ENCODE measurements at places on chromosomes 5 and 9.

DNA sequence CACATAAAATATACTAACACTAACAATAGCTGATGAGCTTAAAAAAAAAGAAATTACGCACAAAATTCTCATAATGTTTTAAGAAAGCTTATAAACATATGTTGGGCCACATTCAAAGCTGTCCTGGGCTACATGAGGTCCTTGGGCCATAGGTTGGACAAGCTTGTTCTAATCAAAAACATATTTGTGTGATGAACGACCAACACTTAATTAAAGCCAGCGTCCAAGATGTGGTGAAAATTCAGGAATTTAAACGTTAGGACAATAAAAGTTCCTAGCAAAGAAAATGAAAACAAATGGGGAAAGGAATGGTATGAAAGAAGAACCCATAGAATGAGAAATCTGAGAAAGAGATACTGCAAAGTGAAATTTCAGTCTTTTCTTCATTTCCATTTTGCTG is 429.6 kb upstream of the DMAC1 start:
- DNase-seq: no peak

- DNase-seq: no peak
These were observed 52.2 kb downstream of the MAP1B start for GRCh38 chr5:72159501-72159911.

DNA sequence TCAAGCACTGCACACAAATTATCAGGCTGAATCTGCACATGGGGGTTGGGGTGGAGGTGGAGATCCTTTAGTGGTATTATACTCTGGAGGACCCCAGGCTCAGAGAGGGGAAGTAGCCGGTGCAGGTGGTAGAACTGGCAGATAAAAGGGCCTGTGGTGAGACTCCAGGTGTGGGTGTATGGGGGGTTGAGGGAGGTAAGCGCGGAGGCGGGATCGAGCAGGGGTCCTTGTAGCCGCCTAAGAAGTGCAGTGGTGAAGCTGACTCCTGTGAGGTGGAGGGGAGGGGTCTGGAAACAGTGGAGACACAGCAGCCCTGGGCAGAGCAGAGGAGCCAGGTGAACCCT is 841 bp downstream of the ACSL6 start:
- DNase-seq: no peak

- DNase-seq: no peak
These were observed 4.6 kb downstream of the SLC6A18 start for GRCh38 chr5:1229822-1230221.

DNA sequence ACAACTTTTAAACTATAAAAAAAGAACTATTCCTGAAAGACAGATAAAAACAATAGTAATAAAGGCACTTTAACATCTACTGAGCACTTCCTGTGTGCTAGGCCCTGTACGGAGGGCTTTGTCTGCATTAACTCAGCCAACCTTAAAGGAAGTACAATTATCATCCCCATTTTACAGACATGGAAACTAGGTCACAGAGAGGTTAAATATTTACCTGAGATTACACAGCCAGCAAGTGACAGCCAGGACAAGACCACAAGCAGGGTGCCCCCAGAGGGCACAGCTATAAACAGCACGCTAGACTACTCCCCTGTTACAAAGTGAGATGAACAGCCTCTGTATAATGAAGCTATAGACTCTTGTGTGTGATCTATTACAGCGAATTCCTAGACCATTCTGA is 25.5 kb downstream of the DDX31 start:
- DNase-seq: no peak

DNA sequence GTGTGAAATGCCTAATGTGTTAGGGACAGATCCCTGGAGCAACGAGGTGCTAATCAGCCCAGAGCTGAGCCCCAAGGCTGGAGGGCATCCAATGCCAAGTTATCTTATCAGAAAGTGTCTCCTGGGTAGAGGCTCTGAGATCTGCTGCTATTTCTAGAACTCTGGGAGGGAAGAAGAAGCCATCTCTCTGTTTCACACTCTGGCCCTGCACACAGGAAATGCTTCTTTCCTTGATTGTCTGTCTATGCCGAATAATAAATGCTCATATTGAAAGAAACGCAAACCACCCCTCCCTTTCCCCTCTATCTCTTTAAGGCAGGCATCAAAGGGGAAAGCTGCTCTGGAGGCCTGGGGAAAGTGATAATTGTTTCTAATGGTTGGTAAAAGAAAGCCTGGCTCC is 166.7 kb downstream of the PAPPA start:
- DNase-seq: peak; percentile 23

- DNase-seq: peak; percentile 2
These were observed 133.3 kb upstream of the C6 start for GRCh38 chr5:41346609-41347008.

- DNase-seq: no peak
These were observed 21.0 kb upstream of the CDKN2B start for GRCh38 chr9:22030101-22030598.

- DNase-seq: no peak
These were observed 14.5 kb upstream of the ANKRD55 start for GRCh38 chr5:56247592-56247991.

GRCh38 chr9:134331186-134332025 is 5.2 kb downstream of the RXRA start:
- DNase-seq: no peak

GRCh38 chr5:82031220-82032119 is 59.6 kb downstream of the ATG10 start:
- no peak for DNase-seq

- DNase-seq: no peak
These were observed 175.9 kb upstream of the KIF2A start for GRCh38 chr5:62130107-62130506.

DNA sequence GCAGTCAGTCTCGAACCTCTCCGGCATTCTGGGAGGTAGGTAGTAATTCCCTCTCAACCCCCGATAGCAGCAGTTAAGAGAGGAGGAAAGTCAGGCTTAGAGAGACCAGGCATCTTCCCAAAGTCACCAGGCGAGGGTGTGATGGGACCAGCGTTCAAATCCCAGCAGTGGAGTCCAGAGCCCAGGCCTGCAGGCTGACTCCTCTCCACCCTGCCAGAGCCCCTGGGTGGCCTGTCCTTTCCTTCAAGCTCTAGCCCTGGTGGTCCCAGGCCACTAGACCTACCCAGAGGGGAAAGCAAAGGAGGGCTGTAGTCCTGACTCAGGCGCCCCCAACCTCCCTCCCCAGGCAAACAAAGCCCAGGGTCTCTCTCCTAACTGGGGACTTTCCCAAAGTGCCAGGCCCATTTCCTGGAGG is 4.2 kb upstream of the NR5A1 start:
- no peak for DNase-seq

- no peak for DNase-seq
These were observed 372.1 kb downstream of the TLE1 start for GRCh38 chr9:81317223-81317622.

DNA sequence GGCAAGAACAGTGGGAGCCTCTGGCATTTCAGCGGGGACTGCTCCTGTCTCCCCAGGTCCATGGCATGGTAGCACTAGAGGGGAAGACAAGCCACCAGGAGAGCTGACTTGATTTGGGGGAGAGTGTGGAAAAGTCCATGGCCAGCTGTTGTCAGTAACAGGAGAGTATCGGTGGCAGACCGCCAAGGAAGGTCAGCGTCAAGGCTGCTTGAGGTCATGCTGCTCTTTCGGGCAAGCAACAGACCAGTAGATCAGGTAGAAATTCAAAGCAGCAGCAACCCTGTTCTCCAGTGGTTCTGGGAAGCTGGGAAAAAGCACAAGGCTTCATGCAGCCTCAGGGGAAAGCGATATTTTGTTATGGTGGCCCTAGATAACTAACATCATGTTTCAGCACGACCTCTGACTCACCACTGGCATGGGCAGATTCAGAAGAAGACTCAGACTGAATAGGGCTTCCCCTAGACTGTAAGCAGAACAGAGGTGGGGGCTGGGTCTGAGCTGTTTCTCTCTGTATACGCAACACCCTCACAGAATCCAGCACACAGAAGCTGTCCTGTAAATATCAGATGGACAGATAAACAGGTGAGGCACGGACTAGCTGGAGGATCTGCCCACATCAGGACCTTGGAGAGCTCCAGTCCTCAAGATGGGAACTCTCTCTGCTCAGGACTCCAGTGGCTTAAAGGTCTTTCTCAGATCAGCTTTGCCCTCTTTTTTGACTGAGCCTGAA is 35.2 kb upstream of the PLEKHG4B start:
- DNase-seq: no peak

DNA sequence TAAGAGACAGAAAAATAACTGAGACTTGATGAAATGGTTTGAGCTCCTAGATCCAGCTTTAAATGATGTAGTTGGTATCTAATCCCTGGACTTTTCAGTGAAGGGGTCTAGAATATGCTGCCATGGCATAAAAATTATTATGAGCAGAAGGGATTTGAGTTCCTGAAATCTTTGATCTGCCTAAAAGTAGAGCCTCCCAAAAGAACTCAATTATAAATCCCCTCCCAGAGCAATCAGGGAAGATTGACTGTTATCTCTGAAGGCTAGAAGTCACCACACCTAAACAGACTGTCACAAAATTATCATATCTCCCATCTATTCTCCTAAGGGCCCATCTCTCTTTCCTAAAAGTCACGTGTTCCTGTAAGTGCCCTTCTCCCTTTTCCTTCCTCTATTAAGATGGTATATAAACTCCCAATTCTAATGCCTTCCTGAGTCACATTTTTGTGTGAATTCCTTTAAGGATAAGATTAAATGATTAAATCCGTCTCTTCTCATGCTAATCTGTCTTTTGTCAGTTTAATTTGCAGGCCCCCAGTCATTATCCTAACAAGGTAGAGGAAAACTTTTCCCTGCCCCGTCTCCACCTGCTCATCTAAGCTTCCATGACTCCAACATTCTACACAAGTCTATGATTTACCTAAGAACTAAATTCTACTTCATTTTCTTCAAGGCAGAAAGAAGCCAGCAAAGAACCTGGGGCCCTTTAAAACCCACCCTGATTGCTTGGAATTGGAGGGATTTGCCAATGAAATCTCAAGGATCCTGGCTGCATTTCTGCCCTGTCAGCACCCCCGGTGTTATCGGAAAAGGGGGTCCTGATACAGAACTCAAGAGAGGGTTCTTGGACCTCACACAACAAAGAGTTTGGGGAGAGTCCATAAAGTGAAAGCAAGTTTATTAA is 47.1 kb upstream of the PWWP2A start:
- no peak for DNase-seq

DNA sequence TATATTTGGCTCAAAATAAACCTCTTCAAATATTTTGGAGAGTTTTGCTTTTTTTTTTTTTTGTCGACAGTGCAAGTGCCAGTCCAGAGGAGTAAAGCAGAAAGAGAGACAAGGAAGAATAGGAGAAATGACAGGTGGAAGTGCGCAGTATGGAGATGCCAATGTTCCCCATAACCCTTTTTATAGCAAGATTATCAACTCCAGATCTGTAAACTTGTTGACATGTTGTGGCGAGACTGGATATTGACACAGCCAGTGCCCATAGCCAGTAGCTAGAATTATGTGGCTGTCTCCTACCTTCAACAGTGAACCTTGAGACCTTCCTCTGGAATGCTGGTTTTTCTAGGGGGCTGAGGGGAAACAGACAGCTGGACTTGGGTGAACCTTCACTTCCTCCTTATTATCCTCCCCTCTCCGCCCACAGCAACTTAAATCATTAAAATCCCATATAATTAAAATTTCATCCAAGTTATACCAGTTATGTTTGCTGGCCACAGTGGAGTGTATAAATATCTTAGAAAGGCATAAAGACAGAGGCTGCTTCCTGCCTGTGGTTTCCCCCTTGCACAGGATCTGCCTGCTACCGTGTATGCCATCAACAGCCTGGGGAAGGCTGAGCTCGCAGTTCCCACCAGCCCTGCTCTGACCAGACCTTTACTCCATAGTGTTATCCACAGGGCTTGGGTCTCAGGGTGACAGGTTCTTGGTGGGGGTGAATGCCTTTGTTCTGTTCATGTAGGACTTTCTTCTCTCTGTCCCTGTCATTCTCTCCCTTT is 112.3 kb upstream of the ANKH start:
- no peak for DNase-seq

DNA sequence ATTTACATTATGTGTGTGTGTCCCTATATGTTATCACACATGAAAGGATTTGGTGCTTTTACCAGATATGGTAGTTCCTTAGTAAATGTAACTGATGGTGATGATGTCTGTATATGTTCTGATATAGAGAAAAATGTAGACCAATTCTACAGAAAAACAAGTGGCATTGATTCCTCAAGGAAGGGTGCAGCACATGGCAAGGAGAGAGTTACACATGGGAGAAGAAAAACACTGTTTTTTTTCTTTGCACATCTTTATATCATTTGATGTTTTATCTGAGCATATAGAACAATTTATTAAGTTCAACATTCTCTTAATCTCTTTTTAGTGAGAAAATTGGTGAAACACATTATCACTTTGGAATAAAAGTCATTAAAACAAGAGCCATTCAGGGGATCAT is 535.0 kb upstream of the KLF4 start:
- DNase-seq: no peak

GRCh38 chr5:149937610-149938009 is 7.0 kb downstream of the PDE6A start:
- DNase-seq: no peak

DNA sequence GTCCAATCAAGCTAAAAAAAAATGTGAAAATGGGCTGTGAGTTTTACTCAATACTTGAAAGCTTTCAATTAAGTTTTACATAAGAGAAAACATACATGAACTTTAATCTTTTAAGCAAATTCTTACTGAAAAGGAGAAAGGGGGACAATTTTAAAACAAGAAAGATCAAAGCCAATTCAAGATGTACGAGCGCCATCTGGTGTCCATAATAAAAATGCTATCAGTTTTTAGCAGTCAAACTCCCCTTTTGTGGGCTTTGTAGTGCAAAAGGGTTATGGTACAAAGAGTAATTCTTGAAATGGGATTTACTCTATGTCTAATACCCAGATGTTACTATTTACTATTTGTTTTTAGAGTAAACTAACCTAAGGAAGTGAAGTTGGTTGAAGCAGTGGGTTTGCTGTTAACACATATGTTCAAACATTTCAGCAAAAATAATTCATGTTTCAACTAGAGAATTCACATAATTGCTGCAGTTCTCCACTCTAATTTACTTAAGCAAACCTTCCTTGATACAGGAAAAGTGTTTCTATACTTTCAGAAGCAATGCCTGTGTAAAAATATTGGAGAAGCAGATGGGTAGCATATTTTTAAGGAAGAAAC is 228.2 kb upstream of the TYRP1 start:
- DNase-seq: peak; percentile 5

- DNase-seq: no peak
These were observed 30.0 kb downstream of the ZNF366 start for GRCh38 chr5:72477176-72477575.

- DNase-seq: no peak
These were observed 440.9 kb downstream of the DIRAS2 start for GRCh38 chr9:90201766-90202165.

- DNase-seq: no peak
These were observed 39.0 kb upstream of the CACNA1B start for GRCh38 chr9:137838576-137838975.

- DNase-seq: no peak
These were observed 2225.9 kb upstream of the C9orf72 start for GRCh38 chr9:29799227-29799626.

GRCh38 chr9:114080773-114081440 is 2.8 kb upstream of the AMBP start:
- DNase-seq: no peak

- DNase-seq: no peak
These were observed 296.6 kb upstream of the MPDZ start for GRCh38 chr9:13576101-13576500.
